ENCODE measurements at places on chromosomes 4 and X.

- DNase-seq, result peak; percentile 83
These were observed at the start of gene BLOC1S4 for GRCh38 chr4:6716018-6716911. Gene BLOC1S4 (plus strand): TSS chr4:6716174. CDS start chr4:6716210, 36 bp downstream.

DNA sequence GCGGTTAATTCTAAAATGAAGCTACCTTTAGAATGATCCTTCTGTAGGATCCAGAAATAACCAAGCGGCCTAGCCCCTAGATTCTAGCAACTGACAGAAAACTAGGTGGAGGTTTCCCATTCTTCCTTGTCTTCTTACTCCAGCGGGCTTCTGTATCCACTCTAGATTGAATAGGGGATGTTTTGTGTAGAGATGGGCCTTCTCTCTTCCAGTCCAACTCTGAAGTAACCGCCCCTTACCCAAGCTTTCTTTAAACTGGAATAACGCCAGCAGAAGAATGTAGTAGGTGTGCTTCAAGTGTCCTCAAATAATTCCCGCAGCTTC, 386 bp upstream of the TMEM184C start:
- no peak for DNase-seq

DNA sequence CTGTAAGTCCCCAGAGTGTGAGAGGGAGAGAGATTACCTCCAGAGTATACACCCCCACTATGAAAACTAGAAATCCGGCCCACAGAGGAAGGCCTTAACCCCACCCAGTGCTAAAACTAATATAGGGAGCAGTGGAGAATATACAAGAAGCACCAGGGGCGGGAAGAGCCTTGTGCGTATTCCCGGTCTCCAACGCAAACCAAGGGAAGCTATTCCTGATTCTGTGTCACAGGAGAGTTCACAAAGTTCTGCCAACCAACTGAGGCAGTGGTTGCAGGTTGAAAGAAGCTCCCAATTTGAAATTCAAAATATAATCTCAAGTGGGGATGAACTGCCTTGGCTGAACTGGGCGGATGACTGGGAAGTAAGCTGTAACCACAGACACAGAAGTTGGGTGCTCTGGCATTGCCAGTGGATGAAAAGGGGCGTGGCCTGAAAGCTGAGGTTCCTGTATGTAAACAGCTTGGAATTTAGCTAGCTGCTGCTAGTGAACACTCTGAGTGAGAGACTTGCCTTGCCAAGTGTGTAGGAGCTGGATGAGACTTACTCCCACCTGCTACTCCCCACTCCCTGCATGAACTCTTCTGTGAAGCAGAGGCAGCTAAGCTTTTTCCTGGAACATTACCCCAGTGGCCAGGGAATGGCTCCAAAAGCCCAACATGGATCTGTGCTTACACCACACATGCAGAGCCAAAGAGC, 32.7 kb downstream of the ELF2 start:
- DNase-seq, result no peak

- DNase-seq, result no peak
These were observed 222.7 kb upstream of the HAND2 start for GRCh38 chr4:173752610-173753230.

DNA sequence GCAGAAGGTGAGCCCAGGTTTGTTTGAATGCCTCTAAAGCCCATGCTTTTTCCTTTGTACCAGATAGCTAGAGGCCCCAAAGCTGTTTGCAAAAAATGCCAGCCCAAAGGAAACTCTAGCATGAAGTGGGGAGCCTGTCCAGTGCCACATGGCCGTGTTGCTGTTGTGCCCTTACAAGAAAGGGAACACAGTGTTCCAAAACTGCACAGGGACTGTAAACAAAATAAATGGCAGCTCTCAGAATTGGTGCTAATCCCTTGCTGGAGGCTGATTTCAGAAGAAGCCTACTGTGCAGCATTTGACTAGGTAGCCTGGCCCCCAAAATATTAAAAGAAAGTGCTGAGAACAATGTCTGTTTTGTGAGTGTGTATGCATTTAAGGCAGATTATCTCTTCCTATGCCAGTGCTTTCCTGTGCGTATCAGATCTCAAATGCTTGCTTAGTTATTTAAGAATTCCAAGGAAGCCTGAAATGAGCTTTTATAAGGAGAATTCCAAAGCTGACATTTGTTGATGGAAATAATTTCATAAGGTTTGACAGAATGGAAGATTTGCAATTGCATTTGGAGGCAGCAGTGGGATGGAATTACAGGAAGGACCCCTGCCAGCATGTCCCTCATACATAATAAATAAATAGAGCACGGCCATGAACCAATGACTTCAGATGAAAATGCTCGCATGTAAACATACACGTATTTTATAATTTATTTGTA, 115.7 kb downstream of the IRF2 start:
- DNase-seq, result no peak

DNA sequence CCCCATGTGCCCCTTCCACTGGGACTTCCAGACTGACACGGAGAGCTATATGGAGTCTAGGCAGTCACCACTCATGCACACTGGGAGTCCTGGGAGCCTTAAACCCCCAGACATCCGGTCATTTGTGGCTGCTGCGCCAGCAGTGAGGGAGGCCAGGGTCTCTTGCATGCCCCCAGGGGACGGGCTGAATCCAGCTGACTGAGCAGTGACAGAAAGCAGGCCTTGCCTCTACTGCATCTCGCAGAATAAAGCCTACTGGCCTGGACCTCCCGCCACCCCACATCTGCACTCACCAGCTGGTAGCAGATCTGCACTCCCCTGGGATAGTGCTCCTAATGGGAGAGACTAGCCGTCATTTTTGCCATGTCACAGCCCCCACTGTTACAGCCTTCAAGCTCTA, 1234.2 kb downstream of the FAM133A start:
- DNase-seq, result no peak

- DNase-seq, result no peak
These were observed 87.6 kb downstream of the ABLIM2 start for GRCh38 chr4:8070736-8071718.

GRCh38 chrX:26914232-26914631, 548.9 kb downstream of the PPP4R3C start:
- DNase-seq, result no peak

DNA sequence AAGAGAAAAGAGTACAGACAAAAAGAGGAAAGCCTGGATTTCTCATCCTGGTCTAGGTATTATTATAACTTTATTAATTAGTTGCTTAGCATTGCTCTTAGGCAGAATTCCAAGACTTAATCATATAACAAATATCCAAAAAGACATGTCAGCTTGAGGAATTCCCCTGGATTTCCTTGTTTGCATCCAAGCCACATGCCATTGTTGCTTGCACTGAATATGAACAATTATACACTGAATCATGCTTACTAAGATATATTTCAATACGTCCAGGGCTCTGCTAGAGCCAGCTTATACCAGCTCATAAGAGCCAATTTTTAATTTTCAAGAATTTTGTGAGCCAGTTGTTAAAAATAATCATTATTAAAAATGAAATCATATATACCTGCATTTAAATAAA, 5.5 kb upstream of the TLR10 start:
- no peak for DNase-seq

DNA sequence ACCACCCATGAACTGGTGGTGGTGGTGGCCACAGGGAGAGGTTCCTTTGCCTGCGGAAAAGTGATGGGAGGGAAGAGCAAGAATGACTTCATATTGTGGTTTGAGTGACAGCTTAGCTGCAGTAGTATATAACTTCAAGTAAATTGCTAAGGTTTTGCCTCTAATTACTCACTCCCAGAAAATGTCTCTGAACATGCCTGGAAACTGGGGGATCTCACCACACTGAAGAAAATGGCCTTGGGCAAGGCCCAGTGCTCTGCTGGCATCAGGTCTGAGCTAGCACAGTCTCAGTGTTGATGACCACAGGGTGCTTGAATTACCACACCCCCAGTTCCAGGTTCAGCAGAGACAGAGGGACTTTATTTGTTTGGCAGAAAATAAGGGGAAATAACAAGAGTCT, 2085.4 kb downstream of the ARAP2 start:
- no peak for DNase-seq

- no peak for DNase-seq
These were observed 74.0 kb downstream of the ATG4A start for GRCh38 chrX:108165383-108166111.

GRCh38 chr4:24912252-24913118, at the start of gene CCDC149:
Gene CCDC149 (minus strand): TSS chr4:24913042. CDS start chr4:24912864, 178 bp downstream.
- DNase-seq, result no peak

DNA sequence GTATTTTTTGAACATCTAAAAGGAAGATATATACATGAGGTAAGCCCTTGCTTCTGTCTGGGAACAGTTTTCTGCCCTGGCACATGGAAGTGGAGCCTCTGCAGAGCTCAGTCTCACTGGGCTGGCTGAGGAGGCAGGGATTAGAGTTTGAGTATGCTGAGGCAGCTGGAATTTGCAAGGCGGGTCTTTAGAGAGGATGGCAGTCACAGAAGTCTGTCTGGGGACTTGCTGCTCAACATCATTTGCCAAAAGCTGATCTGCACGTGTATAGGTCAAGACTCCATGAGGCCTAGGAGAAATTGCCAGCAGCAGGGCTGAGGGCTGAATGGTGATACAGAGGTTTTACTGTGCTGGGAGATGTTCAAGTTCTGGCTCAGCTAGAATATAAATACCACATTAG, 163.6 kb upstream of the ANK2 start:
- DNase-seq, result no peak

DNA sequence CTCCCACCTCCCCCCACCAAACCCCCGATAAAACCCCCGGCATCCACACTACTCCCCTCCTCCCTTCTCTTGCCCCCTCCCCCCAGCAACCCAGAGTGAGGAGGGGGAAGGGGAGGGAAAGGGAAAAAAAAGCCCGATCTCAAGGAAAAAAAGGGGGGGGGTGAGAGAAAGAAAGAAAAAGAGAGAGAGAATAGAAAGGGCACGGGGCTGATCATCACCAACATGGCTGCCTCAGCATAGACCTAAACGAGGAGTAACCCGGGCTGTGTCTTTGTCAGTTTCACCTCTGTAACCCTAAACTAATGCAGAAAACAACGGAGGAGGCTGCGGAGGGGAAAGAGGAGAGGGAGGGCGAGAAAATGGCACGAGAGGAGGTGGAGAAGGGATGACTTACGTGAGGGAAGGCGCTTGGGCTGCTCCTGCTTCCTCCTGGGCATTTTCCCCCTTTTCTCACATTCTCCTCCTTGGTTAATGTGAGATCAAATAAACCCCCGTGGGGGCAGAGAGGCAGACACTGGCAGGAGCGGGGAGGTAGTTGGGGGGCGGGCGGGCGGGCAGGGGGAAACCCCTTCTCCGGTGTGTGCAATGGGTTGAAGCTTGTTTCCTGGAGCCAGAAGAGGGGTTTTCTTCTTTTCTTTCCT, 532 bp downstream of the ZNF827 start:
- DNase-seq, result peak; percentile 43

GRCh38 chr4:110332483-110332882, 134.1 kb upstream of the ELOVL6 start:
- DNase-seq, result no peak

DNA sequence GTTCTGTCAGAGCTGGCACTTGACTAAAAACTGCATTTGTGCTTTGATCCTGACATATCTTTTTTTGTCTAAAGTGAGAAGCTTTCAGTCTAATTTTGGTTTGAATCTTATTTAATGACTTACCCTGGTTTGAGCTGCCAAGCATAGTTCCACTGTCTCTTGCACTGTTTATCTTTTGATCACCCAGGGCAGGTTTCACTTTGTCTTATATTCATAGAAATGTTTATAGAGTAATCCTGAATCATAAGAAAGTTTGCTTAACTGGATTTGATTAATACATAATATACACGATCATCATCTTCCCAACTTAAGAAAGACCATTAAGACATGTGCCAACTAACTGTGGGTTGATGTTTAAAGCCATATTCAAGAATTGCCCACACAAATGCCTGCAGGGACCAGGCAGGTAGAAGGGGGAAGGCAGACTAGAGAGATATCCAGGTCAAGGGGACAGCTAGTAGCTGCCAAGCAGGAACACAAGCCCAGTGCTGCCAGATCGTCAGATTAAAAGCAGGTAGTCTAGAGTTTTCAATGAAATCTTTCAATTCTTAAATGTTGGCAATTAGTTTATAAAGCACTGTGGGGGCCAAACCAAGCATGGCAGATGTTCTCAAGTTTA, 1.9 kb downstream of the GK start:
- no peak for DNase-seq

DNA sequence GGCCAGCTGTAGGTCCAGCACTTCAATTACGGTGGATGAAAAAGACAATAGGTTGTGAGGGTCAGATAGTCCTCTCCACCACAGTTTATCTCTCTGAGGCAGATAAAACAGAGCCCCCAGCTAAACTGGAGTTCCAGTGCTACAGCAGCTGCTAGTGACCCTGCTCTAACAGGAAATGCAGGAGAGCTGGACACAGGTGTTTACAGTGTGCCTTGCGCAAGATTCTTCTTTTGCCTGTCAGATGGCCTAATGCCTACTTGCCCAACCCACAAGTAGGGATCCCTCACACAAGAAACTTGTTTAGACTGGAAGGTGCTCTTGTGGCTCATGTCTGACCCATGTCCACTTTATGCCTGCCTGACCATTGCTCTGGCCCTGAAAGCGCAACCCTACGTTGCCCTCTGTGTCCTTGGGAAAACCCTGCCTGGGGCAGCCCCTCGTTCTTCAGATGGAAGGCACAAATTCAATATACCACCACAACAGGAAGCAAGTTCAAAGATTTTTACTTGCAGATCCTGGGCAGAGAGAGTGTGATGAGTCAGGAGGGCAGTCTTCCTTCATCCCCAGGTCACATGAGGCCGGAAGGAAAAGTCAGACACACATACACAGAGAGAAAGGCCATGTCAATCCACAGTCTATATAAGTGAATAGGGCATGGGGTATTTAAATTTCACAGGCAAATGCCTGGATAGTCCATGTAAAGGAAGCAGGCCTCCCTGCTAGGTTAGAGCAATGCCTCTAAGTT, 105.1 kb upstream of the ADGRL3 start:
- DNase-seq, result no peak

- DNase-seq, result no peak
These were observed 2.0 kb upstream of the PROM1 start for GRCh38 chr4:16085822-16086221.

GRCh38 chr4:128854433-128854832, 44.9 kb downstream of the JADE1 start:
- peak; percentile 28 for DNase-seq

DNA sequence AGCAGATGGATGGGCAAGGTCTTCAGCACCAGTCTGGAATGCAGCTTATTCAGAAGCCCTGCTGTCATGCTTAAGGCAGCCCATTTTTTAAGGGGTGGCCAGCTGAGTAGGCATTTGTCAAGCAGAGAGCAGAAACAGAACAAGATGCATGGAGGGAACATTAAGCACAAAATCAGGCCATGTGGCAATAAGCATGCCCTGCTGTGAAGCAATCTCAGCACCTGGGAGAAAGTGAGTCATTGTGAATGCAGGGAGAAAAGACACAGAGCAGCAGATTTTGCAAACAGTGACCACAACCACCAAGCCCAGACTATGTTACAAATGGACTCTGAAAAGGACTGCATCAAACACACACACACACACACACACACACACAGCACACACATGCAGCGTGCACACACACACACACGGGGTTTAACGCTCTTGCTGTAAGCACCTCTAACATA, 94.1 kb upstream of the GALNT7 start:
- DNase-seq, result no peak
